Occipital lobe (tissue), 3 donors: ENCODE measurements at places on chromosomes 1 and 21. TPM values are rescaled to one million over a fixed set of nuclear protein-coding genes. Genes with fewer than 3 reads are reported as not detected.

Gene PLXNA2
- total RNA-seq: 60.7 TPM

Gene BGLAP
- not detected for total RNA-seq

Gene KDF1
- total RNA-seq: not detected

Gene LCE3D
- not detected for total RNA-seq
